ENCODE measurements at places on chromosomes 4 and X.

DNA sequence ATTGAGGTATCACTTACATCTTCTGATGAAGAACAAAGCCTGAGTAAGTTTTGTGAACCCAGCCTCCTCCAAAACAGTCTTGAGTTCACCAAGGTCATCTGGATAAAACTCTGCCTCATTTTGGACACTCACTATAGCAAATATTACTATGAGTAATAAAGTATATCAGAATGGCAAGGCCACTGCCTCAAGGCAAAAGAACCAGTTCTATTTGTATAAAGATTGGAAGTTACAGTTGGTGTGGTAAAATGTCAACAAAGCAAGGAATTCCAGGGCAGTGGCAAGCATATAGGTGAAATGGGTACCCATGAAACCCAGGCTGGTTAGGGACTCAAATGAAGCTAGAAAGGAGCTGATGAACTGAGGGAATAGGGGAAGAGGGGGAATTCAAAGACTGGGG is 2.4 kb upstream of the ARHGEF6 start:
- DNase-seq: no peak

DNA sequence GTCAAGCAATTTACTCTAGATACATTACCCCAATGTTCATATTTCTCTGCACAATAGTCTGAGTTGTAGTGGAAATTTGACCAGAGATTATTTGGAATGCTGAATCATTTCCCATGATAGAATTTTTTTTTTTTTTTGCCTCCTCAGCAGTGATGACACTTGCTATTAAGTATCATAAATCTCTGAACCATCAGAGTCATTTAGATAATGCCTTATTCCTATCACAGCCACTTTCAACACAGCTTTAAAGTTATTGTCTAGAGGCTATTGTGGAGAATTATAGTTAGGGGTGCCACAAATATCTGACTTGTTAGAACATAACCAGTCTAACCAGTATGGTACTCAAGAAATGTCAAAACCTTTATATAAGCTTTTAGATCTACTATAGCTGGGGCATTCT is 79.8 kb downstream of the LCORL start:
- DNase-seq: no peak

DNA sequence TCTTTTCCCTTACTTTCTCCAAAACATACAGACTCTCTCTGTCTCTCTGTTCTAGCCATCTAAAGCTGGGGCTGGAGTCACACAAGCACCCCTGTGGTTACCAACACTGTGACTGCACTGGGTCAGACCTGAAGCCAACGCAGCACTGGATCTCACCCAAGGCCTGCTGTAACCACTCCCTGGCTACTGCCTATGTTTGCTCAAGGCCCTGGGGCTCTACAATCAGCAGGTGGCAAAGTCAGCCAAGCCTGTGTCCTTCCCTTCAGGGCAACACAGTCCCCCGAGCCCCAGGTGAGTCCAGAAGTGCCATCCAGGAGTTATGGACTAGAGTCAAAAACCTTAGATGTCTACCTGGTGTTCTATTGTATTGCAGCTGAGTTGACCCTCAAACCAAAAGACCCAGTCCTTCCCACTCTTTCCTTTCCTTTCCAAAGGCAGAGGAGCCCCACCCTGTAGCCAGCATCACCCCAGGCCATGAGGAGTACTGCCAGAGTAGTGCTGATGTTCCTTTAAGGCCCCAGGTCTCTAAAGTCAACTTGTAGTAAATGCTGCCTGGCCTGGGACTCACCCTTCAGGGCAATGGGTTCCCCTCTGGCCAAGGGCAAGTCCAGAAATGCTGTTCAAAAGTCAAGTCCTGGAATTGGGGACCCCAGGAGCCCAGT is 58.8 kb upstream of the RAP2C start:
- DNase-seq: no peak

- no peak for DNase-seq
These were observed 114.7 kb downstream of the AFF1 start for GRCh38 chr4:87049508-87049907.

DNA sequence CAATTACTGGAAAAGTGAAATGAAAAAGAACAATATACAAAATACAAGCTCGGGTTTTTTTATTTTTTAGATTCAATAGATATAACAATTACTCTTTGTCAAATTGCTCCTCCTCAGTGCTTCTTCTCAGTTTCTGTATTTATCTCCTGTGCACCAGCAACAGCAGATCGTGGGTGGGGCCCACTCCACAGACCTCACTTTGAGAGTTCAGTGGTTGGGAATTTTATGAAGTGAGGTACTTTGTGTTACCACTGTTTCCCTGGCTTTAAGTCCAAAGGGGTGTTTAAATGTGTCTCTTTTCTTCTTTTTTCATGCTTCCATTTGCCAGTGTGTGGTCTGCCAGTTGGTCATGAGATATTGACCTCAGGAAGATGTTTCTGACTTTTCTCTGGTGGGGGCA is 54.4 kb downstream of the KIT start:
- DNase-seq: no peak

DNA sequence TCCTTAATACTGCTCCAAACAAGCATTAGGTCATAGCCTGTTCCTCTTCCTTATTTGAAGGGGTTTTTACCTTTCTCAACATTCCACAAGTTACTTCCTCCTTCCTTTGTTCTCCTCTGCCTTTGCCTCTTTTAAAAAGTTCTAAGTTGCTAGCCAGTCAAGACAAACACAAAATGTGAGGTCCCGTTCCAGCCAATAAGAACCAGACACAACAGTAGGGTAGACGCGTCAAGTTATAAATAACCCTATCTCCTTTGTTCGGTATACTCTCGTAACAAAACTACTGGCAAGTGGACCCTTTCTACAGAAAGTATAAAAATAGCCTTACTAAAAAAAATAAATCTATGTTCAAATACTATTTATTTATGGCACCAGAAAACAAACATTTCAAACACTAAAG is 6.3 kb upstream of the ACE2 start:
- DNase-seq: no peak
